AG10803 (cell line): ENCODE measurements at places on chromosomes 16 and 17.

DNA sequence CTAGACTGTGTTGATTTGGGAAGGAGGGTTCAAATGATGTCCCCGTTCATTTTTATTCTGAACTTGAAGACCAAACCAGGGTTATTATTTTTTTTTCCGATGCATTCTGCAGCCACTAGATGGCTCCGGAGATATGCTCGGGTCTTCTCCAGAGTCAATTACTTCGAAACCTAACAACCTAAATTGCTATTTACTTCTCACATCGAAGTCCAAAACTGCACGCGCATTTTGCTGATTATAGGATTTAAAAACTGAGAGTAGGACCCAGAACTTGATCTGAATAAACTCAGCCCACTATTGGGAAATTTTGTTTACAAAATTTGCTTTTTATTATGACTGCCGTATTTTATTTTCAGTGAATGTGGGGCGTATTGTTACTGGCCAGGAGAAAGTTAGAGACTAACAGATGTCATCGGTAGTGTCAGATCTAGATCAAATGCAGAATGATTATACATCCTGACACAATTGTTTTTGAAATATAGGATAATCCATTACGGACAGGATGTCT is 263.8 kb downstream of the HS3ST3A1 start:
- DNase-seq, result peak; percentile 73

DNA sequence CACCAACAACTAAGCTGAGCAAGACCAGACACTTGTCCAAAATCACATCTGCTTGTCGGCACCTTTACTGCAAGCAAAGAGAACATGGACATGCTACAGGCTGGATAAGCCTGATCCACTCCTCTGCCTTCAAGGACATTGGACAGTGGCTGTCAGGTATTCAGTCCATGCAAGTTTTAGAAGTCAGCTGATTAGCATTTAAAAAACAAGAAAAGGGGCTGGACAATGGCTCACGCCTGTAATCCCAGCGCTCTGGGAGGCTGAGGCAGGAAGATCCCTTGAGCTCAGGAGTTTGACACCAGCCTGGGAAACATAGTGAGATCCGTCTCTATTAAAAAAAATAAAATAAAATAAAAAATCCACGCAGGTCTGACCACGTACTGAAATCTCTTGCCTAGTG is 20.3 kb downstream of the PARN start:
- DNase-seq, result no peak

DNA sequence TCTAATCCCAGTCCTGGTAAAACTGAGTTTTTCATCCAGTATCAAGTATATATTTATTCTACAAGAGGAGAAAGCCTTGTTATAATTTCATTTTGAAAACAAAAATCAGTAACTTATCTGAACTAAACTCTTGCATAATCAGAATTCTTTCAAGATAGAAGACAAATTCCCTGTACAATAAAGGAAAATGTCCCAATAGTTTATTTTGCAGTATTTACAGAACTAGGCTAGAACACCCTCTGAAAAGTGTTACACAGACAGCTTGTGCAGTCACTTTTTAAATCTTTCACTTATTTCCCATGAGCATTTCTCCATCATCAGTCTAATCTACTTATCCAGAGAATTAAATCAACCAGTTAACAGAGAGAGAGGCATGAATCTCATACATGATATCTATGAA is 48.5 kb downstream of the SPOP start:
- no peak for DNase-seq

- peak; percentile 59 for DNase-seq
Measured at GRCh38 chr16:81004646-81005353, 1.9 kb downstream of the CMC2 start.

GRCh38 chr16:79317521-79317920 is 283.0 kb downstream of the MAF start:
- no peak for DNase-seq

- DNase-seq, result peak; percentile 42
Measured at GRCh38 chr17:81097943-81098308, 63.0 kb downstream of the BAIAP2 start.

DNA sequence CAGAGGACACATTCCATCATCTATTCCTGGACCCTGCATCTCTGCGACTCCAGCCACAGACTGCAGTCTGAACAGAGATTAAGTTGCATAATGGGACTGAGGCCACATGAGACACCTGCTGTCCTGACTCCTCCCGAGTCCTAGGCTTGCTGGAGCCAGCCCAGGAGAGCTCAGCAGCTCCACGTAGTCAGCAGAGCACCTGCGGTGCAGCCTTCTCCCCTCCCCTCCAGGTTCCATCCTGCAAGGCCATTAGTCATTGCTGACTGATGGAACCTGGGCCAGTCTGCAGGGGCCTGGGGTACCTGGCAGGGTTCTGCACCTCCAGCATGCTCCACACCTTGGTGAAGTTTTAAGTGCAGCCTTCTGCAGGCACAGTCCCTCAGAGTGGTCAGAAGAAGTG is 76.7 kb downstream of the PLD6 start:
- DNase-seq, result no peak

DNA sequence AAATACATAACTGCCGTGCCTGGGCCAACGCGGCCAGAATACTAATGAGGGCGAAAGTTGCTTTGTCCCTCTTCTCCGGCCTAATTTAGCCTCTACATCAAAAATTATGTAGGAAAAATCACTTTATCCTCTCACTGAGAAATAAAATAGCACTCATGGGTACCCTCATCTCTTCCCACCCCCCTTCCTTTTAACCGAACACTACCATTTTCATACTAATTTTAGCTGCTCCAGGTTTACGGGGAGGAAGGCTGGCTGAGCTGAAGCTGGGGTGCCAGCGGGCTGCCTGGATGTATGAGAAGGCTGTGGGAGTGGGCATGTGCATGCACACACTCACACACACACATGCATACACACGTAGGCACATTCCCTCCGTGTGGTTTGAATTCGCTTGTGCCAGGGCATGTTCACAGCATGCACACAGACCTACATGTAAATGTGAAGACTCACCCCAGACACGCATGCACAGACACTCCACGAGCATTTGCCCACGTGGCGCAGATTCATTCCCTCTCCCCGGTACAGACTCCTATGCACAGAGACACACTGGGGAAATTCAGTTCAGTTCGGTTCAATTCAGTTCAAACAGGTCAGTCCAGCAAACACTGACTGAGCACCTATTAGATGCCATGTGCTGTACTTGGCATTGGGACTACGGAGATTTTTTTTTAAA is 145.1 kb downstream of the MRM1 start:
- no peak for DNase-seq

DNA sequence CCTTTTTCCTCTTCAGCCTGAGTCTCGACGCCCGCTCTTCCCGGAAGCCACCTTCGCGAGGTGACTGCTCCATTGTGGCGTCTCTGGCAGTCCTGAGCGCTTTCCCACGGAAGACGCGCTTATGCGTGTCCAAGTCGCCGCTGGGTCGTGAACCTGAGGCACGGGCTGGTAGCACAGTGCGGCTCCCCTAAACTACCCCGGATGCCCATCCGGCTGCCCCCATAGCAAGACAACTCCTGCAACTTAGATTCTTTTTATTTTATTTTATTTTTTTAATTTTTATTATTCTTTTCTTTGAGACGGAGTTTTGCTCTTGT is 2.1 kb upstream of the ESRP2 start:
- no peak for DNase-seq

GRCh38 chr16:68636064-68636560 is 9.0 kb upstream of the CDH3 start:
- no peak for DNase-seq

DNA sequence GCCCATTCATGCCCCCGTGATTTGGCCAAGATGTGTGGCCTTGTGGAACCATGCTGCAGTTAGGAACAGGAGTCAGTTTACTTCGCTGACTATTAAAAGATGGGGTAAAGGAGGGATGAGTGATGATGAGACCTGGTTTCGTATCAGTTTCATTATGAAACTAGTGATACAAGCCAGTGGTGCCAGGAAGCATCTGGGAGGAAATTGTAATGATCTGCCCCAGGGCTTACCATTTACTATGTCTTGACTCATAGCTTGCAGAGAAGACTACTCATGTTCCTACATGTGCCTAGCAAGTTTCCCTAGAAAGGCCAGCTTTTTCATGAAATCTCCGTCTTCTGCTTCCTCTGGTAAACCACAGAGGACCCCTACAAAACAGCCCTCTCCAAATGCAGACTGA is 23.2 kb downstream of the CDH3 start:
- DNase-seq, result no peak

- DNase-seq, result no peak
Measured at GRCh38 chr17:39104046-39104445, 47.4 kb downstream of the PLXDC1 start.

GRCh38 chr17:58965221-58965620 is 141.5 kb downstream of the TRIM37 start:
- no peak for DNase-seq

DNA sequence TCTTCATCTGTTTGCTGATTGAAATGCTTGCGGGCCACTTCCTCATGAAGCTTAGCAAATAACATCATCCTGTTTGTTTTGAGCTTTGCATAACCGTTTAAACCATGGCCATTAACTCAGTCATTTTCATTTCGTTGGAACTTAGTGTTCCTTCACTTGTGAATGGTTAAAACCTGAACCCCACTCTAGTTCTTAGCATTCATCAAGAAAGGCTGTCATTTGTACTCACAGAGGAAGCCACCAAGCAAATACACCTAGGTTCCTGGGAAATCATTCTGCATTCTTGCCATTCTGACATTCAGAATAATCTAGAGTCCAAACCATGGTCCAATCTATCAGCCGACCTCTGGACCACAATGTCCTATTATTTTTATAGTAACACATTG is 8.4 kb upstream of the TAT start:
- DNase-seq, result no peak

DNA sequence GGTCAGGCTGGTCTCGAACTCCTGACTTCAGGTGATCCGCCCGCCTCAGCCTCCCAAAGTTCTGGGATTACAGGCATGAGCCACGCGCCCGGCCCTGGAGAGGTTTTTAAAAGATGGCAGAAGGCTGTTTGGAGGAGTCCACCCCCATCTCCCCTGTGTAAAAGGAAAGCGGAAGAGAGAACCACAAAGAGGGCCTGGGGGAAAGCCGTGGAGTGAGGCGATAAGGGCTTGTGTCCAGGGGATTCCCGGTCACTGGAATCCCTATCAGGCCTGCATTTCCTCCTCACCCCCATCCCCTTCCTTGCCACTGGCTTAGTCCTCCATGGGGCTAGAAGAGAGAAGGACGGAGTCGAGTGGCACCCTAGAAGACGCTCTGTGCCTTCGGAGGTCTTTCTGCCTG is at the start of gene GP1BA:
Gene GP1BA, plus strand, starts transcription at position 315 of the 400 bp plus-strand sequence. CDS start 328 bp downstream, outside the sequence.
- no peak for DNase-seq

- DNase-seq, result no peak
Measured at GRCh38 chr17:40174514-40174913, 2.8 kb upstream of the RAPGEFL1 start.

- no peak for DNase-seq
Measured at GRCh38 chr16:68756239-68756915, 19.3 kb downstream of the CDH1 start.

- peak; percentile 52 for DNase-seq
Measured at GRCh38 chr16:89289428-89290395, 72.2 kb downstream of the ZNF778 start.

- no peak for DNase-seq
Measured at GRCh38 chr17:18974407-18975149, 22.6 kb downstream of the SLC5A10 start.
